ENCODE measurements at places on chromosomes 5 and 9.

GRCh38 chr5:124398460-124398859, 348.0 kb downstream of the ZNF608 start:
- DNase-seq, result no peak

DNA sequence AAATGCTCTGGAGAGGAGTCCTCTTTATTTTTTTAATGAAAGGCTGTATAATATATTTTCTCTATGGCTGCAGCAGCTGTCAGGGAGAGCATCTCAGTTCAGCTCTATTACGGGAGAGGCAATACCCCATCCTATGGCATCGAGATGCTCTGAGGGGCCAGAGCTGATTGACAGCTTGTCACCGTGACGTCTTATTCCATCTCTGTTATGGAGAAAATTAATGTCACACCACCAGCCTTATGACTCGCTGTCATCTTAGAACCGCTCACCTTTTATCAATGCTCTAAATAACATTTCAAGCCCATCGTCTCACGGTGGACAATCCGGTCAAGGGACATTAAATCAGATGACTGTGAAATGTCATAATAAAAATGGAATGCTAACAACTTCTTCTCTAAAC, 273.5 kb downstream of the SLF1 start:
- no peak for DNase-seq

- no peak for DNase-seq
Measured at GRCh38 chr9:4666042-4666699, at the start of gene SPATA6L. Gene SPATA6L, minus strand, starts transcription at chr9:4666480. Its CDS starts 230 bp downstream, at chr9:4666250.

- DNase-seq, result no peak
Measured at GRCh38 chr9:120480707-120481106, 99.3 kb downstream of the CDK5RAP2 start.

DNA sequence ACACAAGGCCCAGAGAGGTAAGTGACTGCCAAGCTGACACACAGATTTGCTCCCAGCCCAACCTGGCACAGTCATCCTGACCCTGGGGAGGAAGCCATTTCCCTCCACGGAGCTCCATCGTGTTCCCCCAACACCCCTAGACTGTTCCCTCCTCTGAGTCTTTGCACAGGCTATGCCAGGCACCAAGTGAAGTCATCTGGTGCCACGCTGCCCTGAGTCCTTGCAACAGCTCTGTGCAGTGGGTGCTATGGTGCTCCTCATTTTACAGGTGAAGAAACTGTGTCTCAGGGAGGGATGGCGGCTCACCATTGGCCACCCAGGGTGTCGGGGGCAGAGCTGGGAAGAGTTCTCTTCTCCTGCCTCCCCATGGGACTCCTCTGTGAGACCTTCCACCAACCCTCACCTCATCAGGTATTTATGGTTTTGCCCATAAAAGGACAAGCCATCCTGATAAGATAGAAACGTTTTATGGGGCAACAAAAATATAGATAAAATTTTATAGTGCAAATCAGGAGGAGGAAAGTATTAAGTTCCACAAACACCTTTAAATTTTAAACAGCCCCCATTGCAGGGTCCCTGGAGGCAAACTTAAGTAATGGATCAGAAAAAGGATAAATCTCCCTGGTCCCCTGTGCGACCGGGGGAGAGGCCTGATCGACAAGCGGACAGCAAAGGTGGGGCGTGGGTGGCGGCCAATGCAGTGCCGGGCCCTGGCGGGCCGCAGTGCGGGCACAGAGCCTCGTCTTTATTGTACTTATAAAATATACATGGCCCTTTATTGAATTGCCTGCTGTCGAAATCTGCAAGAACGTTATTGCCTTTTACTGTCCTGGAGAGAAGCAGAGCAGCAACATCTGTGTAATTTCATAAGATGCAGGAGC, 50.2 kb upstream of the ZBTB43 start:
- no peak for DNase-seq

DNA sequence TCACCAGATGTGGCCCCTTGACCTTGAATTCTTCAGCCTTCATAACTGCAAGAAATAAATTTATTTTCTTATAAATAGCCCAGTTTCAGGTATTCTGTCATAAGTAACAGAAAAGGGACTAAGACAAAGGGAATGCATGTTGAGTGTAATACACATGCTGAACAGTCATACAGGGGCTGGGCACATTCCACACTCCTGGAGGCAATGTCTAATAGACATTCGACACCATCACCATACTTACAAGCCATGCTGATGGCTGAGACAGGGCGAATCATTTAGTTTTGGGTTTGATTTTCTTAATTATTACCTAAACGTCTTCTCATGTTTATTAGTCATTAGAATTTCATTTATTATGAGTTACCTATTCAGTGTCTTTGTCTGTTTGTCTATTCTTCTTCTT, 68.5 kb downstream of the TENT4A start:
- DNase-seq, result no peak

GRCh38 chr5:113112435-113112834, 135.8 kb downstream of the DCP2 start:
- no peak for DNase-seq

GRCh38 chr9:13552606-13553215, 273.2 kb upstream of the MPDZ start:
- no peak for DNase-seq

DNA sequence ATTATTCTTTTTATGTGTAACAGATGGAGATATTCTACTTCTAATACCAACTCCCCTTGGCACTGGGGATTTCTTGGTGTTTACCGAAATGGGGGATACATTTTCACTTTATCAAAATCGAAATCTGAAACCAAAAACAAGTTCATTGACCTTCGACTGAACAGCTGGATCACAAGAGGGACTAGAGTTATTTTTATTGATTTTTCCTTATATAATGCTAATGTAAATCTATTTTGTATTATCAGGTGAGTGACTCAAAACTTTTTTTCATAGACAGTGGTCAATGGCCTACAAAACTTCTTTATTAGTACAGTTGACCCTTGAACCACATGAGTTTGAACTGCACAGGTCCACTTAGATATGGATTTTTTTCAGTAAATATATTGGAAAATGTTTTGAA, 10.2 kb downstream of the PKD2L2 start:
- DNase-seq, result no peak

DNA sequence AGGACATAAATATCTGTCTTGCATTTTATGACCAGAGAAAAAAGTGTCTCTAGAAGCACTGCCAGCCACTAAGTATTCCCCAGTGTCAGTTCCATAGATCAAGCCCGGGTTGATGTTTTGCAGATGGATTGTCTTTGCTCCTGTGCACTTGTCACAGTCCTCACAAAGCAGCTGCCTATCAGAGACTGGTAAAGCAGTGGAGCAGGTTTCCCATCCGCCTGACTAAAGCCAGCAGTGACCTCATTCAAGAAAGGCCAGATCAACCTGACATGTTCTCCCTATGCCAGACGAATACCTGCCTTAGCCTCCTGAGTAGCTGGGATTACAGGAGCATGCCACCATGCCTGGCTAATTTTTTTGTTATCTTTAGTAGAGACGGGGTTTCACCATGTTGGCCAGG, 26.8 kb upstream of the GARNL3 start:
- no peak for DNase-seq

- no peak for DNase-seq
Measured at GRCh38 chr9:137115394-137116026, 977 bp upstream of the DPP7 start.

DNA sequence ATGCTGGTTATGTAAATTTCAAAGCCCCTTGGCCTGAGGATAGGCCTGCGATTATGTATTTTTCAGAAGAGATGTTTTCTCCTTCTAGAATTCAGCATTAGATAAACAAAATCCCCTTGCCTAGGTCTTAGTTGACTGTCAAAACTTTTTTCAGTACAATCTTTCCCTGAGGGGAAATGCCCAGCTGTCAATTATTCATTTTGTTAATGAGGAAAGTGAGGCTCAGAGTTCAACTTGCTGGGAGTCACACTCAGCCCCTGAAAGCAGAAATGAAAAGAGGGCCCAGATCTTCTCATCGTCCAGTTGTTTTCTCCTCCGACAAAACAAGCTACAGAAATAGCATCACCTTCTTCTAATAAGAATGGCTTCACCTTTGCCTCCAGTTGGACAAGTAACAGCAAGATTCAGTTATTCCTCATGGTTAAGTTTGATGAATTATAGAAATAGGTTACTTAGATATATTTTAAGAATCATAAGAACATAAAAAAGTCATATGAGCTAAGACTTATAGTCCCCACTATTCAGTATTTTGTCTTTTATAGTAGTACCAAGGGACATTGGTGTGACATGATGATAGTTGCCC, 627.1 kb upstream of the WWC1 start:
- no peak for DNase-seq

GRCh38 chr5:82386576-82386975, 108.4 kb upstream of the RPS23 start:
- no peak for DNase-seq

Measured in stimulated activated CD8-positive, alpha-beta memory T cell treated with anti-CD3 and anti-CD28 coated beads, Interleukin-4, amount 100 ng/mL, for 4 hours (primary cell).